NCI-H2081 (cell line): ENCODE measurements at places on chromosomes 11 and 22.
A peak's percentile ranks its signal among the peaks of the same experiment; 100 is the strongest.

DNA sequence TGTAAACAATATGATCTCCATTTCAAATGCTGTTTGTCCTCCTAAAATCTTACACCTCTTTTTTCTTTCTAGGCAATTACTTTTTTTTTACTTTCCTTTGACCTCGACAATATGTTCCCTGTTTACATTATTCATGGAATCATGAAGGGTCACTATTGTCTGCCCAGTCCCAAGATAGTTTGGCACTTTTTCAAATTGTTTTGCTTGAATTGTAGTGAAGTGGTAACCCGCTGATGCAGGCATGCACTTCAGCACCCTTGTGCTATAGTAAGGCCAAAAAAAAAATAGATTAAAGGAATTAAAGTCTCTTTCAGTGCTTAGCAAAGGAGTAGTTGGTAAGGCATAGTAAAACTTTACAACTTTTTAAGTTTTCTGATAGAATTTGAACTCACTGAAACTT is 90.9 kb downstream of the PAX6 start:
- no peak for DNase-seq

- no peak for DNase-seq
Observed at GRCh38 chr11:22670830-22671229, 4.4 kb downstream of the GAS2 start.

DNA sequence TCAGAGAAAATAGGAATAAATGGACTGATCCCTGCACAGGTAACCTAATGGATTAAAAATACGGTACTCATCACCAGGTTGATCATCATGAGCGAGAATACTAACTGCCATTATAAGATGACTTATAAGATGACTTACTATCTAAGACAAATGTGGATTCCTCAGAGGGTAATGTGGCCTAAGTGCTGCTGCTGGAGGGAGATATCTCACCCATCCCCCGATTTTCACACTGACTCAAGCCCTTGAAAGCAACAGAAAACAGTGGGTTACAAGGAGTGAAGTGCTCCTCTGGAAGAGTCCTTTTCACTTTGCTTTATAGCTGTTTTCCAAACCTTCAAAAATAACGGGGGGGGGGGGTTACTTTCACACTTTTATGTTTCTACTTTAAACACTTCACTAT is 920 bp downstream of the TMEM218 start:
- no peak for DNase-seq

GRCh38 chr11:120281143-120281795 is 41.3 kb downstream of the POU2F3 start:
- DNase-seq = no peak

DNA sequence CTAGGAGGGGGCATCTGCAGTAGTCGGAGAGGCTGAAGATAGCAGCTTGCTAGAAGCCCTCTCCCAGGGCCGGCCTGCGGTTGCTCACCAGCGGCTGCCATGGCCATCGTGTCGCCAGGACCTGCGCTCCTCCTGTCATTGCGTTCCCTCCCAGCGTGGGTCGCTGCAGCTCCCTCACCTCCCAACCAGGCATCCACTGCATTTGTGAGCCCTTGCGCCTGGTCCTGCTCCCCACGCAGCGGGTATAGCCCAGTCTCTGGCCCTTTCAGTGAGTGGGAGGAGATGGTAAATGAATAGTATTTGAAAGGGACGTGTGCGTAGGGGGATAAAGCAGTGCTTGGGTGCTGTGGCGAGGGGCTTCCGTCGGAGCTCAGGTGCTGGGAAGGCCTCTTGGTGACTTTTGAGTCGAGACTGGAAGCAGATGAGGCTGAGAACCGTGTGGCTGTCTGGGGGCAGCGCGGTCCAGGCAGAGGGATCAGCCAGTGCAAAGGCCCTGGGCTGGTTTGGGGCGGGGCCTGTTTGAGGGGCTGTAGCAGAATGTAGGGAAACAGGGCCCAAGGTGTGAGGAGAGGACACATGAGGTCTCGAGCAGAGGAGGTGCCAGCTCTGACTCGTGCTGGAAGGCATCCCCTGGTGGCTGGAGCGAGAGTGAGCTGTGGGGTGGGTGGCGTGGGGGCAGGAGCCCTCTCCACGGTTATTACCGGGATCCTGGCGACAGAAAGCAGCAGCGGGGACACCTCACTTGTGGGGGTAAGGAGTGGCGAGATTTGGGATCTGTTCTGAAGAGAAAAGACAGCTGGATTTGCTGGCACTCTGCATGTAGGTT is 39.3 kb downstream of the LRP5 start:
- DNase-seq = no peak

DNA sequence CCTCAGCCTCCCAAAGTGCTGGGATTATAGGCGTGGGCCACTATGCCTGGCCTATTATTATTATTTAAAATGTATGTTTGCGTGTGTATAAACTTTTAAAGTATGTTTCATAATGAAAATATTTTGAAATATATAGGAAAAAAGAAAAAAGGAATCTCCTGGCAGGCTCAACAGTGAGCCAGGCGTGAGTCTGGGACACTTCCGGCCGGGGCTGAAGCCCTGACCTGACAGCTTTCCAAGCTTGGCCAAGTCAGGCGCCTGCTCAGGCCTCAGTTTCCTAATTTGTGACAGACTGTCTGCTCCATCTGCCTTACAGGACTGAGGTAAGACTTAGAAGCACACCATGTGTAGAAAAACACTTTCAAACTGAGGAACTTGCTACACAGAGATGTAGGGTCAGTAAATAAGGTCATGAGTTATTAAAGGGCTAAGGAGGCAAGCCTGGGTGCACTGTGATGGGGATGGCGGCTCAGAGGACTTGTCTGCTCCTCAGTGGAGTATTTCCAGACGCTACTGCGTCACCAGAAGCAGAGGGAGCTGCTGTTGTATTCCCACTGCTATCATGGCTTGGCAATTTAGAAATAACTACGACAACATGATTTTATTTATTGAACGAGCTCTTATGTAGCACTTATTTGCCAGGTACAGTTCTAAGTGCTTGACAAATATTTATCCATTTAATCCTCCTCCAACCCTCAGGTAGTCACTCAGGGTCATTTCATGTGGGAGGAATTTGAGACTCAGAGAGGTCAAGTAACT is 100.1 kb downstream of the PRR5L start:
- DNase-seq = no peak

DNA sequence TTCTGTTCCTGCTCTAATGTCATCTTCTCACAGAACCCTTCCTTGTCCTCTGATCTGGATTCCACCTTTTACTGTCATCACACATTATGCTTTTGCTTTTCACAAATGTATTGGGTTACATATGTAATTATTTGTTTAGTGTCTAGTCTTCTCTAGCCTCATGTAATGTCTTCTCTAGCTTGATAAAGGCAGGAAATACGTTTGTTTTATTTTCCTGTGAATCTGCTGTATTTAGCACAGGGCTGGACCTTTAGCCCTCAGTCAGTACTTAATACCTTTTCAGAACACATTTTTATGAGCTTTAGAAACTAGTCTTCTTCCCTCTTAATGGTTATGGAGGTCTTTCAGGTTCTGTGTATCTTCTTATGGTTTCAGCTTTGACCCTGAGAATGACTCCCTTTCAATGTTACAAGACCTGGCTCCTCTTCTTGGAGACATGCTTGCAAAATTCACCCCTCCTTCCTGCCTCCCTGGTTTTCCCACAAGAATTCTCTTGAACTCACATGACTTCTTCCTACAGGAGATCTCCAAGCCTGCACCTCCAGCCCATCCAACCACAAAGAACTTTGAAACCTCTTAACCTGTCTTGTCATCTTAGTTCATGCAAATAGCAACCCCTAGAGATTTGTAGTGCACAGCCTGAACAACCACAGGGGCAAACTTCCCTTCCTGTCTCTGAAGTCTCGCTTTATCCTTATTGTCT is 132.7 kb upstream of the DDI1 start:
- DNase-seq = no peak

DNA sequence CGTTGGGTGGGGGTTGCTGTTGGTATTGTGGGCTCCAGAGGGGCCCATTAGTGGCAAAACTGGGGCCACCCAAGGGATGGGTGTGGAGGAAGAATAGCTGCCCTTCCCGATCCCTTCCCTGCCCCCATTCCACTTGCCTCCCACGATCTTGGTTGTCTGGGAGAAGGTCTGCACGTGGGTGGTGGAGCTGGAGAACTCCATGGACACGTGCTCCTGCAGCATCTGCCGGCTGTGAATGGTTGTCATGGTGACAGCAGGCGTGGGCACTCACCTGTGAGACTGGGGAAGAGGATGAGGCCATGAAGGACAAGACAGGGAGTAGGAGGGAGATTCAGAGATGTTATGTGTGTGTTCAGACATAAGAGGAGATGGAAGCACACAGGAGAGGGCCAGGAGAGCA is 2.0 kb downstream of the IGSF22 start:
- DNase-seq = no peak

DNA sequence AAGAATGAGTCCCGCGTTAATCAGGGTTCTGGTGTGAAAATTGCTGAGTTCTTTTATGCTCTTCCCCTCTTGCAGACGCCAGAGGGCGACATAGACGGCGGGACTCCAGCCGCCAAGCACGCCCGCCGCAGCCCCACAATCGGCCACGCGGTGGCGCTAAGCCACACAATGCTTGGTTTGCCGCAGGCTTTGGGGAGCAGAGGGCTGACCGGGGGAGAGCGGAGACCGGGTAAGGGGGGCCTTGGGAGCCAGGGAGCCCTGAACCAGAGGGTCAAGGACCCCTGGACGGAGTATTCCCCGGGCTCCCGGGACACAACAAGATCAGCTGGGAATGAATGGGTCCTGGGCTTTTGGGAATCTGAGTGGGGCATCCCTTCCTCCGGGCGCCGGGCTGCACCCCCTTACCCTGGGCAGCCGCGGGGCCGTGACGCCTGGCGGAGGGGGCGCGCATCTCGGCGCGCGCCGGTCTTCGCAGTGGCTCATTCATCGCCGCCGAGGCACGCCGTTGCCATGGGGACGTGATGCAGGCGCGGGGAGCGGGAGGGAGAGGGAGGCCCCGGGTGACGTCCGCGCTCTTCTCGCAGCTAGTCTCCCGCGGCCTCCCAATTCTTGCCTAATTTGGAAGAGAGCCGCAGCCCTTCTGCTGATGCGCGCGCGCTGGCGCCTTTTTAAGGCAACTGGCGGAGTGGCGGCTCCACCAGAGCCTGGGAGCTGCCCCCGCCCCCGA is 12.2 kb upstream of the NPAS4 start:
- peak; percentile 90 for DNase-seq

GRCh38 chr11:80868831-80869230 is 1428.0 kb upstream of the TENM4 start:
- no peak for DNase-seq
